ENCODE measurements at places on chromosomes 12 and 14.
A peak's percentile ranks its signal among the peaks of the same experiment; 100 is the strongest.

DNA sequence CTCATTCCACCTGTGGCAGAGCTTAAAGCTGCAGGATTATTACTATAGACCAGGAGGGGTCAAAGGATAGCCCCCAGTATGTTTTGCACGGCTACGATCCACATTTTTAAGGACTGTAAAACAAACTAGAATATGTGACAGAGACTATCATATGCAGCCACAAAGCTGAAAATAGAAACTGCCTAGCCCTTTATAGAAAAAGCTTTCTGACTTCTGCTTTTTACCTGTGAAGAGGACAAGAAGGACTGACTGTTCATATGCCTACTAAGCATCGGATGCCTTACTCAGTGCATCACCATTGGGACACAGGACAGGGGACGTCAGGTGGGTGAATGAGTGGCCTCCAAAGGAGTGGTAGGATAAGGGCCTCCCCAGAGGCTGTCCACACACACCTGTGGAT, 29.8 kb downstream of the SPTB start:
- no peak for DNase-seq

GRCh38 chr12:116318576-116319232, 41.2 kb upstream of the MED13L start:
- DNase-seq = no peak

GRCh38 chr14:40074169-40074568, 641.9 kb upstream of the FBXO33 start:
- no peak for DNase-seq

GRCh38 chr14:92613008-92613658, 99.6 kb downstream of the RIN3 start:
- DNase-seq = peak; percentile 47

DNA sequence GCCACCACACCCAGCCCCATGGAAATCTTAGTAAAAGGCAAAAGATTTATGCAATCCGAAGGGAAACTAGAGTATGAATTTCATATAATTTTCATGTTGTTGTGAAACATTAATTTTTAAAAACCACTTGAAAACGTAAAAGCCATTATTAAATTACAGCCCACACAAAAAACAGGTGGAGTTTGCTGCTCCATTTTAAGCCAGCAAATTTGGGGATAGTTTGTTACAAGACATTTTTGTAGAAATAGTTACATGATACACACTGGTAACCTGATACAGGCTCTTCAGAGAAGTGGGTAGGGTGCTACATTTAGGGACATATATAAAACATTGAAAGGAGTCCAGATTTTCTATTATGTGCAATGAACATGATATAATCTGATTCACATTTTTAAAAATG, 17.6 kb downstream of the GNPTAB start:
- DNase-seq = no peak

- DNase-seq = peak; percentile 93
Measured at GRCh38 chr14:60164712-60165546, at the start of gene DHRS7. DHRS7 (minus strand) TSS chr14:60165398; CDS start chr14:60165309, 89 bp downstream.

GRCh38 chr12:32031109-32031508, 71.9 kb downstream of the RESF1 start:
- DNase-seq = no peak

GRCh38 chr14:105884808-105885281, 358.5 kb downstream of the TMEM121 start:
- DNase-seq = no peak

GRCh38 chr12:115233891-115234543, 550.0 kb upstream of the TBX3 start:
- DNase-seq = no peak

DNA sequence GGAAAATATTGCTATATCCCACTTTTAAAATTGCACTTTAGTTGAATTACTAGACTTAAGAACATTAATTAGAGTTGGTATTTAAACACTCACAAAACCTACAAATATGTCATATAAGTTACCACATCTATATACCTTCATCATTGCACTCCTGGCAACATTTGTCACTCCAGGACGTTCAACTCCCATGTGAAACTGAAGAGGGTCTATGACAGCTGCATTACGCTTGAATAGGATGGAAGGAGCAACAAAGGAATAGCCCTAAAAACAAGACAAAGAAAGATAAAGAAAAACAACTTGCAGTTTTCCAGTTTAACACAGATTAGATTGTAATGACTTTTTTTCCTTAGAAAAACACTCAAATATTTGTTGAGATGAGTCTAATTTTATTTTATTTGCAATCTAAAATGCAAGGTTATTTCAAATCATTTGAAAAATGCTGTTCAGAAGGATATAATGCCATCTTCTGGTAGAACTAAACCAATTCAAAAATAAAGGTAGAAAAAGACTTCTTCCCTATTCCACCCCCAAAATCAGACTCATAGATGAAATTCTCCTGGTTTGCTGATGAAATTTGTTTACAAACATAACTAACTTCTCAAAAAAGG, 84.3 kb upstream of the TTC7B start:
- DNase-seq = no peak

DNA sequence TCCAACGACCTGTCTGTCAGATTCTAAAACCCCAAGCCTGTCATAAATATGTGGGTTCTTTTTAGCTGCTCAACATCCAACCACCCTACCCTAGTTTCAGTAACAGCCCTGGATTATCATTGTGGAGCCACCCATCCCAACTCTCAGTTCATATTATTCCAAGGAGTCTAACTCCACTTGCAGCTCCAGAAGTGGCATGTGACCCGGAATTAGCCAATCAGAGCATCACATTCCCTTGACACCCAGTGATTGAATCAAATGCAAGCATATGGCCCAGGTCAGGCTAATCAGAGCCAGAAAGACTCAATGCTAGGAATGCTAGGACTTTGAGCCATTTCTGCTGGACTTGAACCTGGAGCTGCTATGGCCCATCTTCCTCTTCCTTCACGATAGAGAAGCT, 17.1 kb upstream of the HSP90B1 start:
- DNase-seq = no peak

DNA sequence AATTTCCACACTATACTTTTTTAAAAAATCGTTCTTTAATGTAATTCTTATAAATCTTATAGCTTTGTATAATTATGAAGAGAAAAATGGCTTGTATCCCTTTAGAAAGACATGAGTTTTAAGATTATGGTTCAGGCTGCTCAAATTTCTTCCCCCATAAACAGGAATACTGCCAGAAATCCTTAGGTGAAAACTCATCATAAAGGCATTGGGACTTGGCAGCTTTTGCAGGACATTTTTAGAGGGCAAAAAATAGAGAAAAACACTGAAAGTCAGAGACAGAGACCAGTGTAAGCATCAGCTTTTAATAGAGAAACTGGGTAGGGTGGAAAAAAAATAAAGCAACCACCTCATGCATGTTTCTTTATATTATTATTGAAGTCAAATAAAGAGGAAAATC, 29.1 kb downstream of the LRRK2 start:
- DNase-seq = no peak

GRCh38 chr14:34732802-34733201, 18.4 kb upstream of the CFL2 start:
- no peak for DNase-seq

- no peak for DNase-seq
Measured at GRCh38 chr14:23102801-23103200, 2.0 kb downstream of the CIROP start.

DNA sequence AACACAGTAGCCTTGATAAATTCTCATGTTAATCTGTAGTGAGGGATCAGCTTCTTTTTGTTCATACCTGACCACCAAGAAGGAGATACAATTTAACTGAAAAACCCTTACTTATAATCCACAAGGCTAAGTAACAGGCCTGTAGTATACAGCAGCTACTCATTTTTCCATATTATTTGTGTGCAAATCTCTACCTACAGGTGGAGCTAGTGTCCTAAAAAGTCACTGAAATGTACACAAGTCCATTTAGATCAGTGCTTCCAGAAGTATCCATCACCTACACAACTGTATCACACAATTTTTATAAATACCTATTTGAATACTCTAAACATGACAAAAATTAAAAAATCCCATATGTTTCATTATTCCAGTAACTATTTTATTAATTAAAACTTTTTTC, 173.2 kb downstream of the SLC35F4 start:
- peak; percentile 8 for DNase-seq

DNA sequence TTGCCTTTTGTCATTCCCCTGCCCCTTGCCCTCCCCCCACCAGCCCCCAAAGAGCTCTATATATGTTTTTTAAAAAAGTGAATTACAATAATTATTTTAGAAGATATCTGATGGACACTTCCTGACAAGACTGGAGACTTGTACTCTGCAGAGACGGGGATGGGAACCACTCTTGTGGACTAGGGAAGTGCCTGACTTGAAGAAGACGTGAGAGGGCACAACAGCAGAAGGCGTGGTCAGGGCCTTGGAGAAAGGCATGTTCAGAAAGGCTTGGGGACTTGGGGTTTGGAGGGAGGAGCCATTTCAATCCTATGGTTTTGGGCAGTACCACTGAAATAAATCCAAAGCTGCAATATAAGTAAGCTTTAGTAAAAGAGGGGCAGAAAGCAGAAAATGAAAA, 154.7 kb downstream of the APAF1 start:
- DNase-seq = no peak

GRCh38 chr14:83291714-83292113, 1758.1 kb upstream of the SEL1L start:
- DNase-seq = no peak

DNA sequence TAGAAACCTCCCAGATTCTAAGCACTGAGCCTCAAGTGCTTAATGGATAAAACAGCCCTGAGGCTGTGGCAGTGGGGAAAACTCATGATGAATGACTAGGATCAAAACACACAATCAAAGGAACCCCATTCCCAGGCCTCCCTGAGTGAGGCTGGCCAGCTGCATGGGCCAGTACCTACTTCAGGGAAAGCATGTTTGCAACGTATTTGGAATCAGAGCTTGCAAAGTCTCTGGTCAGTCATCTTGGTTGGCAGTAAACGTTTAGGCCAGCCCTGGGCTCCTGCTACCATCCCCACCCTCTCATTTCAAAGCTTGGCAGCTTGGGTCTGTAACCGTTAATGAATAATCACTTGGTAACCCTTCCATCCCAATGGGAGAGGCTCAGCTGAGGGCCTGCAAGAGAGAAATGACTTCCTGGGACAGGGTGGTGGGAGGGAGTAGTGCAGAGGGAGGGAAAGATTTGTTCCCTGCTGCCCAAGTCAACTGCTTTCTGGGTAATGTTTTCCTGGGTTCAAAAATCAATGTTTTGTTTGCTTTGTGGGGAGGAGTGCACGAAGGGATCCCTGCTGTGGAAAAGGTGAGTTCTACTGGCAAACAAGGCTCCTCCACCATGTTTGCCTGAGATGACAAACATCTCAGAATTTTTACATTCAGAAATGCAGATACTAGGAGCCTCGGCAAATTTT, 2.0 kb upstream of the RNASE8 start:
- no peak for DNase-seq

DNA sequence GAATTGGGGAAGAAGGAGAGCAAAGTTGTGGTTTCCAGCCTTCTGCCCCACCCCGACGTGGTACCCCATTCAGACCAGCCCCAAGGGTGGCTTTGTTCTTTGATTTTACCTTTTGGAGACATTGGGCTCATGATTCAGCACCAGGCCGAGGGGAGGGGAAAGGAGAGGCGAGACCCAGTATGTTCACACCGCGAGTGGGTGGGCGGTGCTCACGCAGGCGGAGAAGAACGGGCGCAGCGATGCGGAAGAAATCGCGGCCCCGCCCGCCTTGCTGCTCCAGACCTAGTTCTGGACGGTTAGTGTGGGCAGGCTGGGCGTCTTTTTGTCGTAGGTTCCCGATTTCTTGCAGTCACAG, 963 bp downstream of the ATL1 start:
- peak; percentile 89 for DNase-seq

GRCh38 chr14:93937519-93937918, 10.4 kb downstream of the FAM181A start:
- no peak for DNase-seq

DNA sequence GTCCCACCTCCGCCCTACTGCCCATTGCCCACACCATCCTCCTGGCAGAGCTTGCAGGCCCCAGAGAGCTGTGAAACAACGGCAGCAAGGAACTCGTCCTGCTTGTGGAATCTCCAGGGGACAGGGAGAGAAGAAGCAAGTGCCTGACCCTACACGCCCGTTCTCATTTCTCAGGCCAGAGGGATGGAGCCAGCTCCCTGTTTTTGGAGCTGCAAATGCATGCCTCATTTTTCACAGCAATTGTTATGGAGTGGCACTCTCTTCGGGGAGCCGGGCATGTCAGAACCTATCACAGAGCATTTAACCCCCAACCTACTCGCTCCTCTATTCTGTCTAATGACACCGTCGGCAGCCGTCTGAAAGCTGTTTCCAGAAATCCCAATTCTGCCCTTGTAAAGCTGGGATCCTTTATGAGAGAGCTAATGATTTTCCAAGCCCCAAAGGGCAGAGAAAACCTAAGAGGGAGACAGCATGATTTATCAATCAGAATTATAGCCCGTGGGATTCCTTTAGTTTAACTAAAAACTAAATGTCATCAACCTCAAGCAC, 222.3 kb upstream of the NOS1 start:
- no peak for DNase-seq

DNA sequence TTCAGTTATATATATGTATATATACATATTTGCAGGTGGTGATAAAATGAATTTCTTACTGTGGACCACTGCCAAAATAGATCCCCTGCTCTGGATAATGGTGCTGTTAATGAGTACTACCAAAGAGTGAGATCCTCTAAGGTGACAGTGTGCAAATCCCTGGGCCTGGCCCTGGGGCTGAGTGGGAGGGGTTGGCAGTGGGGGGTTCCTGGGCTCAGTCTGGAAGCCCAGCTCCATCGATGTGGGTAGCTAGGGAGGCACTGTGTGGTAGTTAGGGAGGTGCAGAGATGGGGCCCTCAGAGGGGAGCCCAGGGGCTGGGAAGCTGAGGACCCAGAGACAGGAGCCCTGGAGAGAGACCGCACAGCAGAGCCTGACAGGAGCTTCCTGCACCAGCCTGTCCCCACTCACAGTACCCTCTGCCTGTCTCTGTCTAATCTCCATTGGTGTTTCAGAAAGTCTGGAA, 9.1 kb downstream of the KRT8 start:
- no peak for DNase-seq

DNA sequence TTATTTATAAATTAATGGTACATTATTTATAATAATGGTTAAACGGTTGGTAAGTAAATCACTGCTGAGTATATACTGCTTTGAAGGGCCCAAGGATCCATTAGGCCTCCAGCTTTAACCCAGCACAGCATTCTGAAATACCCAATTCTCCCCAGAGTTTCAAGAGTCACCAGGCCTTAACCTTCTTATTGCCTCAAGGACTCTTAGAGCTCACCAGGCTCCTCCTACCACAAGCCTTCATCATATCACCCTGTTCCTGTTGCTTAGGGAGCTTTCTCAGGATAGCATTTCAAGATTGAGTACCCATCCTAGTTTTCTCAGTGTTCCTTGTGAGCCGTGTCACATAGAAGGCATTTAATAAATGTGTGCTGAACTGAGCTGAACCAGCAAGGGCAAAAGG, 242.5 kb downstream of the FBXL14 start:
- DNase-seq = no peak

DNA sequence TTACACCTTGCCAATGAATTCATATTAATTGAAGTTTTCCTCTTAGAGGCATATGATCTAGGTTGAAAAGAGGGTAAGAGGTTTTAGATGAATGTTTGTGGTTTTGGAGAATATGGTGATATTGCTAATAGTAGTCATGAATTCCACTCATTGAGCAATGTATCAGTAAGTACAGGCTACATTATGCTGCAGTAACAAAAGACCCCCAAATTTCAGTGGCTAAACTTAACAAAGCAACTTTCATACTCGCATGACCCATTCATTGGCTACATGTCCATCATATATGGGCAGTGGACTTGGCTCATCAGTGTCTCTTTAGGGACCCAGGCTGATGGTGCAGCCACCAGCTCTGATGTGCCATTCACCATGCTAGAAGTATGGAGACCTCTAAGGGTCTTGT, 196.6 kb upstream of the MYL2 start:
- no peak for DNase-seq

GRCh38 chr14:30020271-30020670, 92.6 kb upstream of the PRKD1 start:
- DNase-seq = no peak
